Stimulated activated CD4-positive, alpha-beta T cell treated with anti-CD3 and anti-CD28 coated beads, Interleukin-1b, Interleukin-23, amount 100 ng/mL, for 1 hour (primary cell): ENCODE measurements at places on chromosomes 16 and 17.
A peak's percentile ranks its signal among the peaks of the same experiment; 100 is the strongest.

DNA sequence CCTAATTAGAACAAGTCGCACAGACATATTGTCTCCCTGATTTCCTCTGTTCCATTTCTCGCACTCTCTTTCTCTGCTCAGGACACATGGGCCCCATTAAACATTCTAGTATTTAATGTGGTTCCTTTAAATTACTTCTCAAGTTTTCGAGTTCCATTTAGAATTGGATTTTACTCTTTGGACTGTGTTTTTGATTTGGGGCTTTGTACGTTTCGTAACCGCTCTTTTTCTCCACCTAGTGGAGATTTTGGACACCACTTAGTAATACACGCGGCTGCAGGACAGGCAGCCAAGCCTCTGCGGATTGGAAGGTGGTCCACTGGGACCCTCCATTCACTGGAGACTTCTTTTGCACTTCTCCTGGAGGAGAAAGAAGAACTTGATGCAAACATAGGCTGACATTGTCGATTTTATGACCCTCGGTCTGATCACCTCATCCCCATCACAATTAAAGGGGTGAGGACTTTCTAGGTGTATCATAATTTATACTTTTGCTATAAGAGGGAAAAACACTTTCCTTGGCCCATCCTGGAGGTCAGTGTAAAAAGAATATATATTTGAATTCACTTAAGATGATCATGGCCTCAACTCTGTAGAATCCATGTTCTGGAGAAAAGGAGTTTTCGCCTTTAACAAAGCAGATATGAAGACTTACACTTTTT lies 85.7 kb downstream of the NOG start:
- DNase-seq = no peak

GRCh38 chr17:55479903-55480302 lies 31.3 kb downstream of the SMIM36 start:
- DNase-seq = no peak

DNA sequence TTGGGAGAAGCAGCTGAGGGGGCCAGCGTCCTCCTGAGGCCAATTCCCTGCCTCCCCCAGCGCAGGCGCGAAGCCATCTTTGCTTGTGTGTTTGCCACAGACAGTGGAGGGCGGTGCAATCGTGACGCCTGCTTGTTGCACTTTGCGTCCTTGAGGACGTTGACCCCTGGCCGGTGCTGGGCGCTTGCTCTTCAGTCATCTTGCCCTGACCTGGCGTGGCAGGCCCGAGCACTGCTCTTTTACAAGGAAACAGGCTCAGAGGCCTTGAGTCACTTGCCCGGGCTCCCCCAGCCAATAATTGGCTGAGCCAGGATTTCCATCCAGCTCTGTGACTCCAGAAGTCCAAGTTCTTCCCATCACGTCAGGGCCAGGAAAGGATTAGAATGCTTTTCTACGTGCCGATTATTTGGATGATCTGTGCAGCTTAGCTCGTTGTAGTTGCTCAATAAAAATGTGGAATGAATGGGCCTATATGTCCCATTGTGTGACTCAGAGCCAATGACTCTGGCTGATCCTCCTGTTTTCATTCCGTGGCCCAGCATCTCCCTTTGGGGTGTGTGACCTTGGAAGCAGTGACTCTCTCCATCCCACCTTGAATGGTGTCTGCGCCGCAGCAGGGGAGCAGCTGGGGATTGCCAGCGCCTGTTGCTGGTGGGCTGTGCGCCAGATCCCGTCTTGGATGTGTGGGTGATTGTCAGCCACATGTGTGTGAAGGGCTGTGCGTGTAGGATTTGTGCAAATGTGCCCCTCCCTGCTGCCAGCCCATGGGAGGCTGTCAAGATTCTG lies 214.1 kb downstream of the SEC14L1 start:
- DNase-seq = no peak

GRCh38 chr16:79170555-79171246 lies 429.8 kb downstream of the MAF start:
- no peak for DNase-seq

GRCh38 chr17:13030459-13031300 lies 12.9 kb upstream of the ELAC2 start:
- peak; percentile 17 for DNase-seq

DNA sequence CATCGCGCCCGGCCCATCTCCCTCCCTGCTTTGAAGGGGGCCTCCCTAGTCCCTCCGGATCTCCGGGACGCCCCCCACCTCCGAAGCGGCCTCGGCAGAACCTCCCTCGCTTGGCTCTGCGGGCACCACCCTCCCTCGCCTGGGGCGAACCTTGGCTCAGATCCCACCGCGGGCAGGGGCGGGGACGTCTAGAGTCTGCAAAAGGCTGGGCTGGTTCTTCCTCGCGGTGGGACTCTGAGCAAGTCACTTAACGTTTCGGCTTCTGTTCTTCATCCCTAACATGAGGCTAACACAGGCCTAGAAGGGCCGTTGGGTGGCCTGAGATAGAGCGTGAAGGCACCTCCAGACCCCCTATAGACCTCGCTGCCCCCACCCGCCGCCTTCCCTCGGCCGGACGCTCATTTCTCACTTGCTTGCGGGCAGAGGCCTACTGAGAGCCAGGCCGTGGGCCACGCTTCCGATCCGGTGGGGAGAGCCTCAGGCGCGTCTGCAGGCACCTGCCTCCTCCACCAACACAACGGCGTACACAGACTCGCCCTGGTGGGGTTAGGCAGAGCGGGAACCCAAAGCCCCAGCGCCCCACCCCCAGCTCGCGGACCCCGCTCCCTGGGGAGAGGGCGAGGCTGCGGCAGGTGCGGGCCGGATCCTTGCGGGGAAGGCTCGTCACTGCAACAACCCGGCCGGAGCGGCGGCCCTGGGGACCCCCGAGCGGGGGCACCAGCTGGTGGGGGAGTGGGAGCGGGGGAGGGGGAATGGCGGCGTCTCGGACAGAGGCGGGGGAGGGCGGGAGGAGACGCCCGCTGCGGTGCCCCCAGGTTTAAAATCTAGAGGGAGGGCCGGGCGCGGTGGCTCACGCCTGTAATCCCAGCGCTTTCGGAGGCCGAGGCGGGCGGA lies 5.4 kb downstream of the MYO1C start:
- peak; percentile 53 for DNase-seq

DNA sequence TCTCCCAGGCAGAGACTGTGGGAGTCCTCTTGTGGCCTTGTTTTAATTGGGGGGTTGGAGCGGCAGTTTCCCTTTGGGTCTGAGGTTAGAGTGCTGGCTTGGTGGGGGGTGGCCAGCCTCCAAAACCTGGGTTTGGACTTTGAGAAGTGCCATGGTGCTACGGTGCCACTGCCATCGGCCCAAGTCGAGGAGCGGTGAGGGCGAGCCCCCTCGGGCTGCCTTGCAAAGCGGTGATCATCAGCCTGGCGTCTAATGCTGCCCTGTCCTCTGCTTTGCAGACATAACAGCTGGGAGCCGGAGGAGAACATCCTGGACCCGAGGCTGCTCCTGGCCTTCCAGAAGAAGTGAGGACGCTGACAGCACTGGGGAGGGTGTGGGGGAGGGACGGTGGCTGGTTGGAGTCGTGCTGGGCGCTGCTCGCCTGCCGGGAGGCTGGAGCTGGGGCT lies 1.2 kb downstream of the CBX2 start:
- no peak for DNase-seq

- DNase-seq = no peak
Observed at GRCh38 chr17:19391432-19391831, 4.4 kb upstream of the MFAP4 start.

DNA sequence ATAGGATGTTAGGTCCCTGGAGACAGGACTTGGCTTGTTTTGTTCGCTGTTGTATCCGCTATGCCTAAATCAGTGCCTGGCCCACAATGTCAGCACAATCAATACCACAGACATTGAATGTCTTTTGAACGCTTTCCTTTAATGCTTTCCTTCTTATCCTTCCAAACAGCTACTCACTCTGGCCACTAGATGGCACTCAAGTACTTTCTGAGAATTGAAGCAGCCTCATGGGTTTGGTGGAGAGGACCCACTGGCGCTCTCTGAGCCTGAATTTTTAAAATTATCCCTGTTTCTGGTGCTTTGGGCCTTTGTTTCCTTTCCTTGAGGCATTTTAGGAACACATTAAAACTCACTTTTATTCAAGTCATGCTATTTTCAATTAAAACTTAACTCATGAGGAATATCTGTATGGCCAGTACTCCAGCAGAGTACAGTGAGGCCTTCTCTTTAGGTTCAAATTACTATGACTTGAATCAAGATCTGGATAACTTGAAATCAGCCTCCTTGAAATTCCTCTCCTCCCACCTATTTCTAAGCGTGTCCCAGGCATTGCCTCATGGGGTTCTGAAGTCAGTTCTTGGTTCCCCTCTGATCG lies 3.2 kb upstream of the NLRP1 start:
- DNase-seq = peak; percentile 16

GRCh38 chr17:48497103-48497502 lies 33.7 kb downstream of the HOXB1 start:
- no peak for DNase-seq
